NCI-H2171 treated with DMSO at 0.1 percent for 48 hours (cell line): ENCODE measurements at places on chromosomes 1 and 21.
A peak's percentile ranks its signal among the peaks of the same experiment; 100 is the strongest.

DNA sequence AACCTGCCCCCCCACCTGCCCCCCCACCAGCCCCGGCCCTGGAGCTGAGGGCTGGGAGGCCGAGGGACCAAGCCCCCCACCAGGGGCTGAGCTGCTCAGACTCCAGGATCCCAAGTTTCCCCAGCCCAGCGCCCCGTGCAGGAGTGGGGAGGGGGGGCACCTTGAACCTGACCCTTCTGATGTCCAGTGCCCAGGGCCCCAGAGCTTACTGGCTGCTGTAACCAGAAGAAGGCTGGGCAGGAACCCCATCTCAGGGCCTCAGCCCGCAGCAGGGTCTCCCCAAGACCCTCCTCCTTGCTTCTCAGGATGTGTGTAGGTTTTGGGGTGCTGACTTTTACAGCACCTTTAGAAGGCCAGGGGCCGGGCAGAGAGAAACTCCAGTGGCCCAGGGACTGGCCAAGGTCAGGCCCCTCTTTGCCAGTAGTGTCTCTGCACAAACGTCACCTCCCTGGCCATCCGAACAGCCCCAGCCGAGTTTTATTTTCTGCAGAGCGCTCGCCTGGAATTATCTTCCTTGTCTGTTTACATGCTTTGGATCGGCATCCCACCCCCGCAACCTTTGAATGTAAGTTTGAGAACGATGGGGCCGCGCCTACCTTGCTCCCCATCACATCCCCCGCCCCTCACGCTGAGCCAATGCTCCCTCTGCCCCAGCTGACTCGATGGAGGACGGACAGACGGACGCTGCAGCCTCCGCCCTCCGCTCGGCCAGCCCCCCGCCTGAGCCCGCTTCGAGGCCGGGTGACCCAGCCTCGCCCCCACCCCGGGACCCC lies 70.1 kb upstream of the CASZ1 start:
- DNase-seq: peak; percentile 44

- no peak for DNase-seq
Observed at GRCh38 chr1:230315099-230315498, 111.0 kb downstream of the PGBD5 start.

DNA sequence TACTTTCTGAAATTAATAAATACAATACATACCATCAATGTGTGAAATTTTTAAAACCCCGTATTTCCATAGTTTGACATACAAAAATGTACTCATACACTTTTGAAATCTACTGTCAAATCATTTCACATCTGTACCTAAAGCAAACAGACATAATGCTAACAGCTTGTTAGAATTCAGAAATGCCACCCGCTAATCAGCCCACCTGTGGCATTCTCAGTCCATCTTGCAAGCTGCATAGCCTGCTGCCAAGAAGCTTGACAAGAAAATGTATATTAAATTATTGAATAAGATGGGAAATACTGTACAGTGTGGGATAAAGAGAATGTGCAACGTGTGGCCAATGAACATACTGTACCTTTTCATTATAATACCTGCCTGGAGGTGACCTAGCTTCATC lies 55.1 kb downstream of the ZBTB18 start:
- peak; percentile 59 for DNase-seq

DNA sequence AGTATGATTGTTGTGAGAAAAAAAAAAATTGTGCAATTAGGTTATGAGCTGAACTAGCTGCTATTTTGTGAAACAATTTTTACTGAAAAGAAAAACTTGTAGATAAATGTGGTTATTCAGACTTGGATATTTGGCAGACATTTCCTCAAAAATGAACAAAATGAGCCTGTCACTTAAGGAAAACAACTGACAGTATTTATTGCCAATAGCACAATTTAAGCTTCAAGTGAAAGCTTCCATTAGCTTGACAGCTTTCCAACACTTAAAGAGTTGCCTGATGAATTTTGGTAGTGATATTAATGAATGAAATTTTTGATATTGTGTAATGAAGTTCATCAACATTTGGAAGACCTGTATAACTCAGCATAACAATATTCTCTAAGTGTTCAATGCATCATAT lies 116.1 kb upstream of the RGS1 start:
- no peak for DNase-seq

DNA sequence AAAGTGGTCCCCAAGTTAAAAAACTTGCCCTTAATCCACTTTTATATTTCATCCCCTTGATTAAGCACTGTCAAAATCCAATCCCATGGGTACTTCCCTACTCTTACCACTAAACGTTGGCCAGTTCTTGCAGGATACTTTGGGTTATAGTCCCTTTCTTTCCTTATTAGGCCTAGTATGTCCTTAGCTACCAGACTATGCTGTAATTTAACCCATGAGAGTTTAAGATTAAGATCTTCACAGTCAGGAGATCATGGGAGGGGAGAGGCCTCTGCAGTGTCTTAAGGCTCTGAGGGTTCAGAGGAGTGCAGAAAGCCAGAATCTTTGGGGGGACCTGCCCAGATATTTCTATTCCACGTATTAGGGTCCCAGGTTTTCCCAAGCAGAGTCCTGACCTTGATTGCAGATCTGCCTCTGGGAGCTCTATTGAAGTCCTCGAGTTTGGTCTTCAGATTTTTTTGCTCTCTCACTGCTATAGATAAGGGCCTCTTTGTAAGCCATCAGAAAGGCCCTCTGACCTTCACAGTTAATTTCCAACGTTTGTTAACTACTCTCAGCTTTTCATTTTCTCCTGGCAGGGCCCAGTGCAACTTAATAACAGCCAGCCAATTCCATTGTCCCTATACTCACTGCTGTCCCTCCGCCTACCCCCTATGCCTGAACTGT lies 9.0 kb upstream of the CGN start:
- DNase-seq: no peak

GRCh38 chr1:167122568-167122967 lies 28.7 kb downstream of the STYXL2 start:
- no peak for DNase-seq

DNA sequence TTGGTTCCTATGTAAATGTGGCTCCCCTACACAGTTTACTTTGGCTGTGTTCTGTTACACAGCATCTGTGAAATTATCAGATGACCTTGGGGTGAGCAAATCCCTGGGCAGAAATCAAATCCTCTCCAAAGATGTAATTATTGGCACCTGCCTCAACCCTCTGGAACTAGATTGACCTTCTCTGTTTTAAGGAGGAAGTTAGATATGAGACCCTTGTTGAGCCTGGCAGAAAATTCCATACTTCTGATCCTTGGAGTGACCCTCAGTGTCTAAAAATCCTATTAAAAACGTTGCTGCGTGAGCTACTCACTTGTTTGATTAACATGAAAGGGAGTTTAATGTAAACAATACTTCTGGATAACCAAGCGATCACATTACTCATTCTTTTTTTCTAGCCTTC lies 122.0 kb downstream of the CLIC6 start:
- DNase-seq: peak; percentile 6

DNA sequence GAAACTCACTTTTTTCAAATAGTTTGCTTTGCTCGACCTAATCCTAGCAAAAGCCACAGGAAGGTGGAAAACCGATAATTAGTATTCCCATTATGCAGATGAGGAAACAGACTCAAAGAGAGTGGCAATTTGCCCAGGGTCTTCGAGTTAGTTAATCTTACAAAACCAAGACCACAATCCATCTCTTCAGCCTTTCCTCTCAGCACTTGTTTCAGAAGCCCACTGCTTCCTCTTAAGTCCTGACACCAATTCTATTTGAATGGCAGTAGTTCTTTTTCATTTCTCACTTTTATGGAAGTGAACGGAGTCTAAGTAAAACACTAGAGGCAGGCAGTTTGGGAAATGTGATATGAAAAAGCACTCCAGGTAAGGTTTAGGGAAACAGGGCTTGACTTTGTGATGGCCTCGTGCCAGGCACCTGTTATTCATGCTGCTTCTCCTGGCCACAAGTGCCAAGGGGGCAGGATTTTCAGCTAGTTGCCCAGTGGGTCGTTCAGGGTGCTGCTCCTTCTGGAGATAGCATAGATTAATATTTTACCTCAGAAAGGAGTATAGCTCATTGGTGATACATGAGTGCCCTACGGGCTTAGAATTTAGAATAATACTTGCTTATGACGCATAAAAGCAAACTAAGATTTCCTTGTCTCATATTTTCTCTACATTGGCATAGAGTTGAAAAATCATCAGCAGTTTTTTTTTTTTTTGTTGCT lies 76.6 kb upstream of the NRIP1 start:
- DNase-seq: no peak

DNA sequence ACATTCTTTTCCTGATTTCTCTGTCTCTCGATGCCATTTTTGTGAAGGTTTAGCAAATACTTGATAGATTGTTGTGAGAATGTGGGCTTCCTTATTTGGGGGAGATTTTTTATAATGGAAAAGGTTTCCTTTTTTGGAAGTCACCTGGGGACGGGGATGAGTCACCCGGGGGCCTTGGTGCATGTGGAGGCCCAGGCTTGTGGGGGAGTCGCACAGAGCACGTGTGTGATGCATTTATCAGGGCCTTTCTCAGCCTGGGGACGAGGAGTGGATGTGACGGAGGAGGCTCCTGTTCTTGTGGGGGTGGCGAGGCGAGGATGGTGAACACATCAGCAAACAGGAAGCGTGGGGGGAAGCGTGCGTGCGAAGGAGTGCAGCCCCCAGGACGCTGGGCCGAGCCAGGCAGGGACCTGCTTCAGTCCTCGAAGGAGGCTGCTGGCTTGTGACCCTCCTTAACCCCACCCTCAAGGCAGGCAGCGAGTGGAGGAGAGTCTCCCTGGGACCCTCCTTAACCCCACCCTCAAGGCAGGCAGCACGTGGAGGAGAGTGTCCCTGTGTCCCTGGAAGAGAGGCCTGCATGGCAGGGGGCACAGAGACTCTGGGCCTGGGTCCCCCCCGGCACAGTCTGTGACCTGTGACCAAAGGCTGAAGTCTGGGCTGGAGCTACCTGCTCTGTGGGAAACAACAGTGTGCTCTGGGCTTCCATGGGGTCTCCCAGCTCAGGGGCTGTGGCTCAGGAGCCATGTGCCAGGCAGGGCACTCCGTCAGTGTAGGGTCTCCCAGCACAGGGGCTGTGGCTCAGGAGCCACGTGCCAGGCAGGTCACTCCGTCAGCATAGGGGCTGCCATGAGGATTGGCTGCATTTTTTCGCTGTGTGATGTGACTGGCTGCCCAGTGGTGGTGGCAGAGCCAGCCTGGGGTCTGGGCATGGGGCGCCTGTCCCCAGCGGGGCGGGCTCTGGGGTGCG lies 57.2 kb downstream of the AGPAT3 start:
- no peak for DNase-seq

- DNase-seq: no peak
Observed at GRCh38 chr1:110890474-110891196, 17.7 kb downstream of the CD53 start.

DNA sequence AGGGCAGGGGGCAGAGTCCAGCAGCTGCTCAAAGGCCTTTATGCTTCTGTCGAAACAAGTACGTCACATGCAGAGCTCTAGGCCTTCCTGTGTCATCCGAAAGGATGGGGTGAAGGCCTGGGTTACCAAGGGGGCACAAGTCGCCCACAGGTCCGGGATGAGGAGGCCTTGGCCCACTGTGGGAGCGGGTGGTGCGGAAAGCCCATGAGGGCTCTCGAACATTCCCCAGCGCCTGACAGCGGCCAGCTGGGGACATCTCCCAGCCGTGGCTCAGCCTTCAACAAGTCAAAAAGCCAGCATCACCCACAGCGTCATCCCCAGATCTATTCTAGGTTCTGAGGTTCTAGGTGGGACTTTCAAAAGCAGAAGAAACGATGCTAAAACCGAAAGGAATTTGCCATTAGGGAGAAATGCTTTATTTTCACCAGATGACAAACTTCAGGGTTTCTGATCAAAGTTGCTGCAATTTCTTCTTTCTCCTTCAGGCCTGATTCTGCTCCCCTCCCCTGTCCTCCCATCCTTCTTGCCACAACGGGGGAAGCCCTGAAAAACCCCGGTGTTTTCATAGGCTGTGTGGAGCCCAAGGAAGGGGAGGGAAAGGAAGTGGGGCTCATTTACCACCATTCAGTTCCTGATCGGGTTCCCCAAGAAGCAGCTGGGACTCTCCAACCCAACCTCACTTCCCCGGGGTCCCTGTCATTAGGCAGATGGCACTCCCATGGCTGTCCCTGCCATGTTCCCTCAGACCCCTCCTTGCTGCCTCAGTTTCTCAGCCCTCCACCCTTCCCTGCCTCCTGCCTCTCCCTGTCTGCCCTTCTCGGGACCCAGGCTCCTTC lies 17.6 kb downstream of the GPR137B start:
- DNase-seq: no peak

- no peak for DNase-seq
Observed at GRCh38 chr1:235586413-235586812, 63.2 kb downstream of the GNG4 start.

DNA sequence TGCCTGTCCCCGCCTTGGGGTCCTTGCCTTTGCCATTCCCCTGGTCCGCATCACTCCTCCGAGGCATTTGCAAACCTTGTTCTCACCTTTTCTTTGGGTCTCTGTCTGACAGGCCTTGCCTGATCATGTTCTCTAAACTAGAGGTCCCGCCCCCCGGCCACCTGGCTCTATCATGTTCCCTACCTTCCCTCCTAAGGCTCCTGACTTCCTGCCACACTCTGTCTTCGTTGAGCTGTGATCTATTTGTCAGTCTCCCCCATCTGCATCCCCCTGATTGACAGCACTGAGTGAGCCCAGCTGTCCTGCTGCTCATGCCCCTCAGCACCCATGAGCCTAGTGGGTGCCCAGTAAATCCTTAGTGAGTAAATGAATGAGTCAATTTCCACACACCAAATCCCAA lies 22.8 kb downstream of the ERG start:
- peak; percentile 34 for DNase-seq

DNA sequence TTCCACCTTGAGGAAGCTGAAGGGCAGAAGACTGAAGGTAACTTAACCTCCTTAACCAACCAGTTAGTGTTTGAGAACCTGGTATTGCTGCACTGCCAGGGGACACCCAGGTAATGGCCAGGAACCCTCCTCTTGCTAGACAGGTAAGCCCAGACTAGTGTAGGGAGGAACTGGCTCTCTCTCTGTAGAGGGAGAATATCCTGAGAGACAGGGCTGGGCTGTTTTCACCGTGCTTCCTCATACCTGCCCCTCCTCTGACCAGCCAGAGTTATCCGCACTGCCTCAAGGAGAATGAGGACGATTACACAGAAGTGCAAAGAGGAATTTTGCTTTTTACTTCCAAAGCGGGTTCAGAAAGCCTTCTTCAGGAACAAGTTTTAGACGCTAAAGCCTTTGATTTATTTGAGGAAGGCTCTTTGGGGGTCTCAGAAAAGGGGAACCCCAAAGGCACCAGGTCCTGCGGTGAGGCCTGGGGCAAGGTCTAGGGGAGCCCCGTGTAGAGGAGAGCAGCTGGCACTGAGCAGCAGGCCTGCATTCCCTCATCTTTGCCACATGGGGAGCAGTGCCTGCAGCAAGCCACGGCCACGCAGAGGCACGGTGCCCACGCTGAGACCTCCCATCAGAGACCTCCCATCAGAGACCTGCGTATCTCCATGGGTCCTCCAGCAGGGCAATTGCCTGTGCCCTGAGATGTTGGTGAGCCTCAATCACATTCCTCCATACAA lies 13.5 kb downstream of the GNG4 start:
- no peak for DNase-seq

GRCh38 chr1:97787231-97787630 lies 133.6 kb downstream of the DPYD start:
- DNase-seq: no peak

DNA sequence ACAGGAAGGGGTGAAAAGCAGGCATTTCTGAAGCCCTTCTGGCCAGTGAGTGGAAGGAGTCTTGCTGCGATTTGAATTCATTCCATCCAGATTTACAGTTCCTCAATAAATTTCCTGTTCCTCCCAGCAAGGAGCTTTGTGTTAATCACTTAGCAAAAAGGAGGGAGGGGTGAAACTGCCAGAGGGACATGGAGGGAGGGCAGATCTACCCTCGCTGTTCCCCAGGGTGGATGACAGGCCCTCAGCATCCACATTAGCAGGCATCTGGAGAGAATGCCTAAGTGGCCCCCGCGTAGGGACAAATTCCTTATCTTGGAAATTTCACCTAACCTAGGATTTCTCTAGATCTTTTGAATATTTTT lies 1.2 kb downstream of the ETV3 start:
- DNase-seq: no peak

GRCh38 chr1:56268519-56269140 lies 310.7 kb downstream of the PLPP3 start:
- no peak for DNase-seq
